ENCODE measurements at places on chromosomes 5 and 9.

GRCh38 chr5:141512911-141513626 lies 24.2 kb downstream of the PCDHGC5 start:
- no peak for DNase-seq

DNA sequence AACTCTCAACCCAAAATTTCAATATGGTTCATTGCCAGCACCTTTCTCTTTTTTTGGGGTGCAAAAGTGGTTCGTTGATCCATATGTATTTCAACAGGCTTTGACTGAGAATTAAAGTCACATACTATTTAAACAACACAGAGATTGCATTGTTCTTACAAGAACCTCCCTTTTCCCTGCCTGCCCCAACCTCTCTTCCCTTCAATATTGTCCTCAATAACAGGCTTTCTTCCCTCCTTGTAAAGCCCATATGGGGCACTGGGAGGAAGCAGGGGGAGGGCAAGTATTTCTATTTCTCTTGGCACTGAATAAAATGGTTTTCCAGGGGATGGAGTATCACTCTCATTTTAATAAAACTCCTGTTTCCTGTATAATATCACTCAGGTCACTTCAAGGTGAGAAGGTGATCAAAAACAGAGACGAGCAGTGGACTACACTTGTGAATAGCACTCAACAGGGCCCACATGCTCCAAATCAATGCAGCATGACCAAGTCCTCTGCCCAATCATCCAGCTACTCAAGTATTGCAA lies 65.1 kb downstream of the EFNA5 start:
- DNase-seq = no peak

GRCh38 chr5:151195622-151196021 lies 28.3 kb downstream of the CCDC69 start:
- no peak for DNase-seq

- no peak for DNase-seq
Measured at GRCh38 chr5:80631278-80632259, 22.9 kb upstream of the MSH3 start.

DNA sequence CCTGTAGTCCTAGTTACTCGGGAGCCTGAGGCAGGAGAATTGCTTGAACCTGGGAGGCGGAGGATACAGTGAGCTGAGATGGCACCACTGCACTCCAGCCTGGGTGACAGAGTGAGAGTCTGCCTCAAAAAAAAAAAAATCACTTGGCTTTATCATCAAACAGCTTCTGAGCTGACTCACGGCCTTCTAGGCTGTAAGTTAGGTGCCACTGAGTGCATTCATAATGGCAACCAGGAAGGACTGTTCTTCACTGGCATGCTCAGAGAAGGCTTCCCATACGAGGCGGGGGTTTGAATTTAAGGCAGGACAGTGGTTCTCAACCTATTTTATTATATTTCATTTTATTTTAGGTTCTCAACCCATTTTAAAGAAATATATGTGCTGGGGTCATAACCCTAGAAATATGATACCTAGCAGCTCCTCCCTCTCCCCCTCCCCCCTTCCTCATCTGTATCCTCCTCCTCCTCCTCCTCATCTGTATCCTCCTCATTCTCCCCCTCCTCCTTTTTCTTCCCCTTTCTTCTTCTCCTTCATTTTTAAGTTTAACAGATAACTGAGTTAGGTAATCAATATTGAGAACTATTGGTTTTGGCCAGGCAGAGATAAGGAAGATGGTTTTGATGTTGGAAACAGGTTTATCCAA lies 19.0 kb upstream of the LHFPL2 start:
- no peak for DNase-seq

Measured in Calu3 (cell line).